Naive B cell (primary cell): ENCODE measurements at places on chromosomes 16 and 17. TPM values are rescaled to one million over a fixed set of nuclear protein-coding genes. Genes with fewer than 3 reads are reported as not detected.
A peak's percentile ranks its signal among the peaks of the same experiment; 100 is the strongest.

DNA sequence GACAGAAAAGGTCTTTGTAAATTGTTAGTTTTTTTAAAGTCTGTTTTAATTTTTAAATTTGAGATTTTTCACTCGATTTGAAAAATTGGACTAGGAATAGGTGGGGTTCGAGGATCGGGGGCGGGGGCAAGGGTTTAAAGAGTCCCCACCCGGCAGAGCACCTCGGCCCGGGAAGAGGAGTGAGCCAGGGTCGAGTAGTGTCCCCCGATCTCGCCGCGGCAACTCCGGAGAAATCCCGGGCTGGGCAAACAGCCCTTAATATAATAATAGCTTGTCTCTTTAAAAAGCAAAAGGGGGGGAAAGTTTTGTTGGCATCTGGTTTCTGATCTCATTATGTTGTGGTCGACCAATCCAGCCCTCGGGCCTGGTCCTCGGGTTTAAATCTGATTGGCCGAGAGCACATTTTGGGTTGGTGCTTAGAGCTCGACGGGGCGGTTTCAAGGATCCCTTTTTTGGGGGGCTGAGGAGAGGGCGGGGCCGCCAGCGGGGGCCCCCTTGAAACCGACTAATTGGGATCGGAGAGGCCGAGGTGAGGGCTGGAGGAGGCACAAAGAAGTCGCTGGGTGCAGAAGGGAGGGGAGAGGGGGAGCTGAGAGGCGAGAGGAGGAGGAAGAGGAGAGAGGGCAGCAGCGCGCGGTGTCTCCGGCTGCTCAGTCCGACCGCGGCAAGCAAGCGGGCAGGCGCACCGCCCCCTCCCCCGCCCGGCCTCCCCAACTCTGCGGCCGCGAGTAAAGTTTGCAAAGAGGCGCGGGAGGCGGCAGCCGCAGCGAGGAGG, at the start of gene FZD2:
FZD2 (plus strand) TSS at position 653 of the 775 bp plus-strand sequence. CDS start 205 bp downstream, outside the sequence.
- DNase-seq, result peak; percentile 79
- peaks cover 54% of the 10 kb centered on the region for H3K27me3 ChIP-seq

DNA sequence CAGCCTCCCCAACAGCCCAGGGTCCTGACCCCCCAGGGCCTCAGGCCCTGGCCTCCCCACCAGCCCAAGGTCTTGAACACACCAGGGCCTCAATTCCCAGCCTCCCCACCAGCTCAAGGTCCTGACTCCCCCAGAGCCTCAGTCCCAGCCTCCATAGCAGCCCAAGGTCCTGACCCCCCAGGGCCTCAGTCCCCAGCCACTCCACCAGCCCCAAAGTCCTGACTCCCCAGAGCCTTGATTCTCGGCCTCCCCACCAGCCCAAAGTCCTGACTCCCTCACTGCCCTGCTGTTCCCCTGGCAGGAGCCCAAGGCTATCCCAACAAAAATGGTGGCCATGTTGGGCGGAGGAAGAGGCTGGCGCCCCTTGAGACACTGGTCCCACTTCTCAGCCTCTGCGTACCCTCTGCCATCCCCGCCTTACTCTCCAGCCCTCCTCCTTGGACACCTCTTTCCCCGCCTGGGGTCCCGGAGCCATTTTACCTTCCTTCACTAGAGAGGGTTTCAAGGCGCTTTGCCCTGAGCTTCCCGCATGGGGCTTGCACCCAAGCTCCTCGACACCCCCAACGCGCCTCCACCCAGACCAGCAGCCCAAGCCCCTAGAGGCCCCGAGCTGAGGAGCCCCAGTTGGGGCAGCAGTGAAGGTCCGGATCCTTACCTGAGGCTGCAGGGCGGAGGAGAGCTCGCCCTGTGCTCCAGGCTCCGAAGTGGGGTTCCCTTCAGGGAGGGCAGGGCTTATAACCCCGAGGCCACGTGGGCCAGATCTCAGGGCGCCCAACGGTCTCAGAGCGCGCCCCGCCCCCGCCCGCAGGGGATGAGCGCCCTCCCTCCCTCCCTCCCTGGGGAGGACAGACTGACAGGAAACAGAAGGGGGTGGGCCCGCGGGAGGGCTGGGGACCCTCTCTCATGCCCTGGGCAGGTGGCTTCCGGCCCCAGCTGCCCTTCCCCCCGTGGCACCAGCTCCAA, 3.5 kb upstream of the TSPOAP1 start:
- H3K4me3 ChIP-seq, result peak overlapping the region; percentile 98
- peak; percentile 87 for DNase-seq
- peaks cover 13% of the 10 kb centered on the region for H3K36me3 ChIP-seq
- H3K27ac ChIP-seq, result peak overlapping the region; percentile 99

Gene INCA1
- not detected for polyA plus RNA-seq

Gene TMEM88
- polyA plus RNA-seq, result not detected

Gene MFAP4
- polyA plus RNA-seq, result not detected

Gene SCNN1B
- not detected for polyA plus RNA-seq

DNA sequence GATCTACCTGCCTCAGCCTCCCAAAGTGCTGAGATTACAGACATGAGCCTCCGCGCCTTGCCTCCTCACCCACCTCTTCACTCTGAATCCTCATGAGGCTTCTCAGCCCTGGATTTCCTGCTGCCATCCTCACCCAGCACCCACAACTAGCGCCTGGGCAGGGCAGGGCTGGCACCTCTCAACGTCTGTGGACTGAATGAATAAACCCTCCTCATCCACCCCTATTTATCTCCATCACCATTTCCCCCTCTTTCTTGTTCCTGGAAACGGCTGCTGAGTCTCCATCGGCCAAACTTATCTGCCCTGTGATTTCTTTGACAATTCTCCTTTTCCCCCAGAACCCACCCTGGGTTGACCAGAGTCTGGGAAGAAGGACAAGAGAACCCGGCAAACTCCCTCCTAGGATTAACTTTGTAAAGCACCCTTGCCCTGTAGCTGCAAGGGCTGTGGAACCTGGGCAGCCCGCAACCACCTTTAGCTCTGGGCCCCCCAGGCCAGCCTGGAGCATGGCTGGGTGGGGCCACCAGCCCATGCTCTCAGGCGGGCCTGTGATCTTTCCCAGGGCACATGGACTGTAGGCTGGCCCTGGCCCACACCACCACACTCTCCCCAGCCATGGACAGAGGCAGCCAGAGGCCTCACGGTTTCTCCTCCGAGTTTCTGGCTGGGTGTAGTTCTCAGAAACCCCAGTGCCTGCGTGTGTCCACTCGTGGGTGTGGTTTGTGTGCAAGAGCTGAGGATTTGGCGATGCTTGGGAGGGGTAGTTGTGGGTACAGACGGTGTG, 2.4 kb downstream of the SPN start:
- peak overlapping the region; percentile 84 for H3K27ac ChIP-seq
- H3K4me3 ChIP-seq, result peak overlapping the region; percentile 74
- no peaks in the 10 kb centered on the region for H3K27me3 ChIP-seq
- H3K4me1 ChIP-seq, result peaks cover 48% of the 10 kb centered on the region

DNA sequence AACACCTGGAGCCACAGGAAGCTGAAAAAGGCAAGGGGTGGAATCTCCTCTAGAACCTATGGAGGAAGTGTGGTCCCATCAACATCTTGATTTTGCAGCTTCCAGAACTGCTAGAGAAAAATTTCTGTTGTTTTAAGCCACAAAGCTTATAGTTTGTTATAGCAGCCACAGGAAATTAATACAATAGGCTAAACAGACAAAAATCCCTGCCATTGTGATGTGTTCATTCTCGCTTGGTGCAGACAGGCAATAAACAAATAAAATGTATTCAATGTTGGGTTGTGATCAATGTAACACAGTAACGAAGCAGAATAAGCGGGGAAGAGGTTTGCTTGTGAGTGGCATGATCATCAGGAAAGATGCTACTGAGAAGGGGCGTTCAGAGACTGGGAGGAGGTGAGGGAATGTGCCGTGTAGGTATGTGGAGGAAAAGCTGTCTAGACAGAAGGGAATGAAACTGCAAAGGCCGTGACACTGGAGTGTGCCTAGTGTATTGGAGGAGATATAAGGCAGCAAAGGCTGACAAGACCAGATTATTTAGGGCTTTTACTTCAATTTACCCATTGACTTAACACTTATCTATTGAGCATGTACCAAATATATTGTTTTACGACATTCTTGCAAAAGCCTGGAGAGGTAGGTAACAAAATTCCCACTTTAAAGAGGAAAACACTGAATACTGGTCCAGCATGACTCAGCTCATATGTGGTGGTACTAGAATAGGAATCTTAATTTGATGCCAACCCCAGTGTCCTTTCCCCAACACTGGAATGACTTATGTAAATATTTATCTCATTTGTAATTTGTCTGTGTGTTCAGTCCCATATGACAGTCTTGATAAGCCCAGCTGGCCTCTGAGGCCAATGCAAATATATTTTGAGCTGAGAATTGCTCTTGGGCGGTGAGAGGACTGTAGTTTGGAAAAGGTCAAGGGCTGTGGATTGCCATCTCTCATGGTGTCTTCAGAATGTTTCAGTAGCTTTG, 375.9 kb downstream of the CDH13 start:
- no peak overlapping the region for H3K27ac ChIP-seq
- H3K4me3 ChIP-seq, result no peak overlapping the region
- H3K4me1 ChIP-seq, result no peaks in the 10 kb centered on the region
- H3K36me3 ChIP-seq, result no peaks in the 10 kb centered on the region
- DNase-seq, result no peak
- H3K27me3 ChIP-seq, result no peaks in the 10 kb centered on the region

DNA sequence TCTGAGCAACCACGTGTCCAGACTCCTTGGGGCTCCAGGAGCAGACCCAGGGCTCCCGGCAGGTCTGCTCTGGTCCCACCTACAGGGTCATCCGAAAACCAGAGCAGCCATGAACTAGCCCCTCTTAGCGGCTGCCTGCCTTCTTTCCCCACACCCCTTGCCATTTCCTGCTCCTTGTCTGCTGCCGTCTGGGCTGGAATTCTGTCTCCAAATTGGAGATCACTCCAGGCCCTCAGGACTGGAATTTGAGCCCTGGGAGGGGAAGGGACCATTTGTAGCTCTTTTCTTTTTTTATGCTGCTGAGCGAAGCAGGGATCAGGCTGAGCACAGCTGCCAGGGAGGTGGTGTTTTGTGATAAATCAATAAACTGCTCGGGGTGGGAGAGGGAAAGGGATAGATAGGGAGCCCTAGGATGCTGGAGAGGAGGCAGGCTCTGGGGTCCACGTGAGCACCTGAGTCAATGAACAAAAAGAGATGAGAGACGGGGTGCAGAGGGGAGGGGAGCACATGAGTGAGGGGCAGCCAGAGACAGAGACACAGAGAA, 257.5 kb downstream of the ENGASE start:
- no peaks in the 10 kb centered on the region for H3K36me3 ChIP-seq
- peaks cover 34% of the 10 kb centered on the region for H3K27me3 ChIP-seq
- H3K4me1 ChIP-seq, result peaks cover 4% of the 10 kb centered on the region
- H3K4me3 ChIP-seq, result no peak overlapping the region

Gene MAP2K6
- 13.7 TPM for polyA plus RNA-seq
